ENCODE measurements at places on chromosomes 2 and 18. TPM values are rescaled to one million over a fixed set of nuclear protein-coding genes. Genes with fewer than 3 reads are reported as not detected.

AMER3 gene
- total RNA-seq: not detected

RAB6C gene
- total RNA-seq: not detected

ZNF516 gene
- total RNA-seq: 39.4 TPM

SLC5A7 gene
- not detected for total RNA-seq

KIF1A gene
- 0.14 TPM for total RNA-seq

FAM228A gene
- total RNA-seq: under 0.01 TPM

All from smooth muscle cell of the umbilical artery (primary cell).